ENCODE measurements at places on chromosomes 13 and 19.

DNA sequence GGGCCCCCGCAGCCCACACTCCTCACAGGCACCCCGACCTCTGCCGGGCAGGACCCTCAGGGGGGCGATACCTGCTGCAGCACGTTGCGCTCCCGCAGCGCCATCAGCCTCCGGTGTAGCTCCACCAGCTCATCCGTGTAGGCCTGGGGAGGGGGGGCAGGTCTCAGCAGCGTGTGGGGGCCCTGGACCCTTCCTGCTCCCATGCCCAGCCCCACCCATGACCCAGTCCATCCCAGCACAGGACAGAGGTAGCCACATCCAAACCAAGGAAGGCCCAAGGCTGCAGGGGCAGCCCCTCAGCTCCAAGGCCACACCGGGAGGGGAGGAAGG is 66.5 kb downstream of the MLLT1 start:
- no peak for DNase-seq

DNA sequence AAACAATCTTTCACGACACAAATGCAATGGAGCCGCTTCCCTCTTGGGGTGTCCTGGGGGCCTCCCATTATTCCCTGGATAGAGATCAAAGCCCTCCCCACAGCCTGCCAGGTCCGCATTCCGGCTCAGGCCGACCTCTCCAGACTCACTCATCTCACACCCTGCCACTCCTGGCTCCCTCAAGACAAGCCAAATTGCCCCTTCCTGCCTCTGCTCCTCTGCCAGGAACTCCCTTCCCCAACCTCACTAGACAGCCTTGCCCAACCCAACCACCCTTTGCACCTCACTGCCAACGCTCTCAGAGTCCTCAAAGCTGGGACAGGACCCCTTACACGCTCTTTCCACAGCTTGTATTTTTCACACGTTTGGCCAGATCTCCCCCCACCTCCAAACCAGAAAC is 1.5 kb downstream of the ABHD17A start:
- DNase-seq: no peak

DNA sequence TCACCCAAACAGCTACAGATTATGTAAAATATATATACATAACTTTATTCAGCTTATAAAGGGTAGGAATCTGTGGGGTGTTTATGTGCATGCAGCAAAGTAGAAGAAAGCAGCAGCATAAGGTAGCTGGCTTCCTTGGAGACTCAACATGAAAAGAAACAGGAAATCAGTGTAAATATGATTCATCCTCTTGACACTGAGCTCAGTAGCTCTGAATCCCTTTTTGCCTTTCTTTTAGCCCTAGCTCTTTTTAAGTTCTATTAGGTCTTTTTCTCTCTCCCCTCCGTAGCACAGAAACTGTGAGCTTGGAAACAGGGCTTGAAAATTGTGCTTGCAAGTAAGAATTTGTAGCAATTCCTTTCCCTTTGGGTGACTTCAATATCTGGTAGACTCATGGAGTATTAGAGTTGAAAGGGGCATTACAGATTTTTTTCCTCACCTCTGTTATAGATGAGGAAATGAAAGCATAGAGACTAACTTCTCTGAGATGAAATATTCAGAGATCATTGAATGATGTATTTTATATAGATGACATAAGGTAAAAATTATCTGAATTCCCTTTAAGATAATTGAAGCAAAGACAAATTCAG is 314.4 kb downstream of the PCDH9 start:
- DNase-seq: no peak

DNA sequence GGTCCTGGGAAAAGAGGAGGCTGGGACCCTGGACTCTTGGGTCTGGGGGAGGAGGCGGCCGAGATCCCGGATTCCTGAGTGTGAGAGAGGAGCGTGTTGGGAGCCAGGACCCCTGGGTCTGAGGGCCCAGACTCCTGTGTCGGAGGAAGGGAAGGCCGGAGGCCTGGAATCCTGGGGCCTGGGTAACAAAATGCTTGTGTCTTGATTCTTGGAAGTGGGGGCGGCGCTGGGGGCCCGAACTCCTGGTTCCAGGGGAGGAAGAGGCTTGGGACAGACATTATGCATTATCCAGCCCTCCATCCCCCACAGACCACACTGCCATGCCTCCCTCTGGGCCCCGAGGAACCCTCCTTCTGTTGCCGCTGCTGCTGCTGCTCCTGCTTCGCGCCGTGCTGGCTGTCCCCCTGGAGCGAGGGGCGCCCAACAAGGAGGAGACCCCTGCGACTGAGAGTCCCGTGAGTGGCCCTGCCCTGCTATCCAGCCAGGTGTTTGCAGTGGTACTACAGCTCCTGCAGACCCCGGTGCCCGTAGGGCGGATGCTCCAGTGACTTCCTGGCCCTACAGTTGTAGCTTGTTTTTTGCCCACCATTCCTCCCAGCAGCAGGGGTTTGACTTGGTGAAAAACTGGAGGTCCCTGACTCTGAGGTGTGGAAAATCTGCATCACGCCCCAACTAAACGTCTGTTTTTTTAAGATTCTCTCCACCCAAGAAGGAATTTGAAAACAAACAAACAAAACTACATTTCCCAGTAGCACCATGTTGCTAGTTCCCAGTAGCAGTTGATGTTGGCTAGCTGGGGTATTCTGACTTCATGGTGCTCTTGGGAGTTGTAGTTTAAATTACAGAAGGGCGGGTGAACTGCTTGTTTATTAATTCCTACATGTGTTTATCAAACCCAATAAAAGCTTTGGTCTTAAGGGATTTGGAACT is 630 bp downstream of the NUCB1 start:
- no peak for DNase-seq

DNA sequence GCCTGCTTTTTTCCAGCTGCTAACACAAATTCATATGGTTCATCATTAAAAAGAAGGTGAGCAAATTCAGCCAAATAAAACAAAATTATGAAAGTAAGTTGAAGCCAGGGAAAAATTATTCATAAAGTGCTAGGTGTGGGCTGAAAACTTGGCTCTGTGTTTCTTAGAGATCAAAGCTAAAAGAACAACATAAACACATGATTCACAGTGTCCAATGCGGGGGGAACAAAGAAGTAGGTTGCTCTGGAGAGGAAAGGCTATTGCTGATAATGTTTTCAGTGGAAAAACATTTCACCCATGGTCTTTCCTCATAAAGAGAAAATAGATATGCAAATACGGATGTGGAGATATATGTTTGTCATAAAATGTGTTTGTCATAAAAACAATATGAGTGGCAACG is 1691.5 kb upstream of the SLC10A2 start:
- DNase-seq: no peak

DNA sequence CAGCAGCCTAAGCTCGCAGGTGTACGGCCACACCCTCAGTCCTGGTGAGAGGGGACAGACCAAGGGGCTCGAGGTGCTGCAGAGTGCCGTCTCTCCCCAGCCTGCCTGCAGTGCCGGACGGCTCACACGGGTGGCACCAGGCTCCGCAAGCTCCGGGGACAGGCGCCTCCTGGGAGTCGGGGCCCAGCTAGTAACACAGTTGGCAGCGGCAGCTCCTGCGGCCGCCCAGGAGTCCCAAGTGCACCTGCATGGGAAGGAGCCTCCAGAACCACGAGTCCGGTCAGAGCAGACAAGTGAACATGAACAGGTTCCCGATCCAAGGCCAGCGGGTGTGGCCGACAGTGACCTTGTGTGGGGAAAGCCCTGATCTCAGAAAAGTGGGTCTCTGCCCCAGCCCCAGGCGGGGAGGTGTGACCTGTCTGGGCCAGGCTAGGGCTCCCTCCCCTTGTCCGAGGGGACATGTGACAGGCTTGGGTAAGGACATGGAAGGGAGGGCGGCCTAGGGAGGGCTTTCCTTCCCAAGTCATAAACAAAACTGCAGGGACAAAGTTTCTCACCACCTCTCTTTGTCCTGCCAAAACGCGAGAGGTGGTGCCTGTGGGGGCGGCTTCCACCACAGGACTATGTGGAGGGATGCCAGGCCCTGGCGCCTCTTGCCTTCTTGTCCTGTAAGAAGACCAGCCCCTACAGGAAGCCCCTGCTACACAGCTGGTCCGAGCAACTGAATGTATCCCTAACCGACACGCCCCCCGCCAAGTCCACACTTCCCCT is 46.5 kb downstream of the MLLT1 start:
- no peak for DNase-seq

GRCh38 chr13:24680258-24680920 is at the start of gene ATP12A:
Gene ATP12A (plus strand): TSS chr13:24680408. CDS start chr13:24680744, 336 bp downstream.
- DNase-seq: no peak

DNA sequence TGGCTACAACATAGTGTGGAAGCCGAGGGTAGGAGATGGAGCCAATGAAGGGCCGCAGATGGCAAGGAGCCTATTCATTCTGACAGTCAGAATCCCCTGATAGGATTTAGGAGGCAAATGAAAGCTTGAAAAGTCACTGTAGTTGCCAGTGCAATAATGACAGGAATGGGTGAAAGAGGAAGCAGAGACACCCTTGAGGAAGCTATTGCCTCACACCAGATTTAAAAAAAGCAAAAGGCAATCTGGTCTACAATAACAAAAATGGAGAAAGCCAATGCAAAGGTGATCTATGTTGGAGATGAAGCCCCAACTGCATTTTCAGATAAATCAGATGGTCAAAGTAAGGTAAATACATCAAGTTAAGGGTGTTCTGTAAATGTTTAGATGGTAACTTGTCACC is 158.5 kb downstream of the TUBA3C start:
- no peak for DNase-seq

GRCh38 chr19:8610041-8610935 is at the start of gene ADAMTS10:
Gene ADAMTS10 (minus strand): TSS chr19:8610715. CDS start chr19:8605710, 5,005 bp downstream.
- no peak for DNase-seq

- no peak for DNase-seq
These were observed 7.8 kb downstream of the SIGLEC12 start for GRCh38 chr19:51493776-51494175.

DNA sequence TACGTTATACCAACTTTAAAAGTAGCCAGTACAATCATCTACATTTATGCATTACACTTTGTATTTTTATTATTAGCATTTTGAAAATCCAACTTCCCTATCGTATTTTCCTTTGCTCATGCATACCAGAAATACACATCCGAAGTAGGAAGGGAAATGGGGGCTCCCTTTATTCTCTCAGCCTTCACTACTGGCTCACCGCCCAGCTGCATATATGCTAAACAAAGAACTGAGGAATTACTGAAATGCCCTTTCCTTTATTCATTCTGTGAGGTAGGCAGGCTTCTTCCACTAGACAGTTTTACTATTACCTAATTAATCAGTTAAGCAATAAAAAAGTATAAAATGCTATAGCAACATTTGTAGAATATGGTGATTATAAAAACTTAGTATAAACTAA is 291.6 kb downstream of the KLF12 start:
- DNase-seq: no peak

DNA sequence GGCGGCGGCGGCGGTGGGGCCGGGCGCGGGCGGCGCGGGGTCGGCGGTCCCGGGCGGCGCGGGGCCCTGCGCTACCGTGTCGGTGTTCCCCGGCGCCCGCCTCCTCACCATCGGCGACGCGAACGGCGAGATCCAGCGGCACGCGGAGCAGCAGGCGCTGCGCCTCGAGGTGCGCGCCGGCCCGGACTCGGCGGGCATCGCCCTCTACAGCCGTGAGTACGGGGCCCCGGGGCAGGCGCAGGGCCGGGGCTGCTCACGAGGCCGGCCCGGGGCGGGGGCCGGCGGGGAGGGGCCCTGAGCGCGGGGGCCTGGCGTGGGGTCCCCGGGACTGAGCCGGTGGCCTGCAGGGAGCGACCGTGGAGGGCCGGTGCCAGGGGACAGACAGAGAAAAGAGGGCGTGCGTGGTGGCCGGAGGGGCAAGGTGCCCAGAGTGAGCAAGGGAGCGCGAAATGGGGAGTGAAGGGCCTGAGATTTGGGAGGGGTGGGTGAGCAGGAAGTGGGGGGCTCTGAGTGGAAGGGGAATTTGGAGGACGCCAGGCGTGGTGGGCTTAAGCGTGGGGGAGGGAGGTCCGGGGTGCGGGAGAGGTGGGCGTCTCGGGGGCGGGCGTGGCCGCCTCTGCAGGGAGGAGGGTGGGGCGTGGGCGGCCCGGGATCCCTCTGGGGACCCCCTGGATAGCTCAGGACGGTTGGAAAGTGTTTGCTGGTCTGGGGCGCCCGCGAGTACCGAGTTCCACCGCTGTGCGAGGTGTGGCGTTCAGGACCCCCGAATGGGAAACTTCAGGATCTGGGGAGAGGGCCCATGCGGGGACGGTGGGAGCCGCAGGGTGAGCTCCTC is 575 bp downstream of the CARM1 start:
- DNase-seq: no peak

GRCh38 chr13:110327051-110327721 is 20.1 kb downstream of the COL4A2 start:
- DNase-seq: no peak

DNA sequence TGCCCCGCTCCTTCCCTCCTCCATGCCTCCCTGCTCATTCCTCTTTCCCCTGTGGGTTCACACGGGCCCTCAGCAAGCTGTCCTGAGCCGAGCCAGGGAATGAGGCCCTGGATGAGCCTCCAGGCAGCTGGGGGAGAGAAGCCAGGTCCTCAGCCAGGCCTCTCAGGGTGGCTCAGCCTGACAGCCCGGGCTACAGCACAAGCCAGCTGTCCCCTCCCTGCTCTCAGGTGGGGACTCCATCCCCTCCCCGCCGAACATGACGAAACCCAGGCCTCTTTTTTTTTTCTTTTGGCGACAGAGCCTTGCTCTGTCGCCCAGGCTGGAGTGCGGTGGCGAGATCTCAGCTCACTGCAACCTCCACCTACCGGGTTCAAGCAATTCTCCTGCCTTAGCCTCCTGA is 40.0 kb upstream of the MATK start:
- no peak for DNase-seq

DNA sequence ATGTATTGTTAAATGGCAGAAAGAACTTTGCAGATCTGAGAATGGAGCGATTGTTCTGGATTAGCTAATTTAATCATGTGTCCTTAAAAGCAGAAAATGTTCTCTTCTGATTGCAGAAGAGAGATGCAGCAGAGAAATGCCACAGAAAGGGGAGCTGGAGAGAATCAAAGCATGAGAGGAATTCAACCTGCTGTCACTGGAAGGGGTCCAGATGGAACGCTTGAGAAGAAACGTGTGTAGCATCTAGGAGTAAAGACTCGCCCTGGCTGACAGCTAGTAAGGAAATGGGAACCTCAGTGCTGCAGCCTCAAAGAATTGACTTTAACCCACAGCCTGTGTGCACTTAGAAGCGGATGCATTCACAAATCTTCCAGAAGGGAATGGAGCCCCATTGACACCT is 502.8 kb downstream of the KLF12 start:
- no peak for DNase-seq

GRCh38 chr13:109652531-109652930 is 133.9 kb downstream of the IRS2 start:
- DNase-seq: no peak

DNA sequence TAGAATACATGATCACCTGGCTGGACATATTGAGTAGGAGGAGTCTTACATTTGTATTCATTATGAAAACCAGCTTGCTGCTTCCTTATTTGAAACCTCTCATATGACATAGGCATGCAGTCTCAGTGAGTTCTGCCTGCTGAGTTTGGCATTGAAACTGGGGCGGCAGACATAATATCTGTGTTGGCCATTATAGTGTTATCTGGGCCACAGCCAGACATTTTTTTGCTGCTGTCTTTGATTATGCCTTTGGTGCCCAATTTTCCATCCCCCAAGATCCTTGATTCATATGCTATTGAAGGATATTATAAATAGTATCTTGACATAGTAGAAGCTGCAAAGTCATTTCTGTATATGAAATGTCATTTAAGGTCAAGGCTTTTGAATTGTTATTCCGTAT is 15.8 kb downstream of the FREM2 start:
- DNase-seq: no peak
